ENCODE measurements at places on chromosomes 12 and 14.

GRCh38 chr12:109893261-109893995, 6.6 kb upstream of the TCHP start:
- no peak for DNase-seq

- no peak for DNase-seq
These were observed 13.6 kb downstream of the PEX5 start for GRCh38 chr12:7203109-7203508.

- DNase-seq = no peak
These were observed 10.8 kb upstream of the MDM1 start for GRCh38 chr12:68342966-68343365.

- no peak for DNase-seq
These were observed 11.0 kb downstream of the DLGAP5 start for GRCh38 chr14:55180434-55180833.

DNA sequence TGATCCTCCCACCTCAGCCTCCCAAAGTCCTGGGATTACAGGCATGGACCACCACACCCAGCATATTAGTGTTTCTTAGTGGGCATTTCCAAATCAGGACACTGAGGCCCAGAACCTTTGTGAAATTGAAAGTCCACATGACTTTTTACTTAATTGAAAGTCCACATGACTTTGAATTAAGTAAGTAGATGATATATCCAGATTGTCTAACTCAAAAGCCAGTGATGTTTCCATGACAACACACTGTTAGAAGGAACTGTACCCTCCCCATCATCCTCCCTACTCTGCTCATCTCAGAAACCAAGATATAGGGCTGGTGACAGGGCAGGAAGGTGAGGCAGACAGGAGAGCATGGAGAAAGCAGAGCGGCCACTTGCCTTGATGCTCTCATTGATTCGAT, 7.2 kb downstream of the MYO1A start:
- DNase-seq = no peak
